H9 (cell line): ENCODE measurements at places on chromosomes 16 and 17.

- no peak for DNase-seq
Observed at GRCh38 chr16:12289175-12290063, 312.9 kb downstream of the SNX29 start.

GRCh38 chr17:58006560-58006923 is 504 bp downstream of the SRSF1 start:
- DNase-seq: peak; percentile 66

- peak; percentile 67 for DNase-seq
Observed at GRCh38 chr16:27972500-27972899, 91.0 kb downstream of the GSG1L start.

DNA sequence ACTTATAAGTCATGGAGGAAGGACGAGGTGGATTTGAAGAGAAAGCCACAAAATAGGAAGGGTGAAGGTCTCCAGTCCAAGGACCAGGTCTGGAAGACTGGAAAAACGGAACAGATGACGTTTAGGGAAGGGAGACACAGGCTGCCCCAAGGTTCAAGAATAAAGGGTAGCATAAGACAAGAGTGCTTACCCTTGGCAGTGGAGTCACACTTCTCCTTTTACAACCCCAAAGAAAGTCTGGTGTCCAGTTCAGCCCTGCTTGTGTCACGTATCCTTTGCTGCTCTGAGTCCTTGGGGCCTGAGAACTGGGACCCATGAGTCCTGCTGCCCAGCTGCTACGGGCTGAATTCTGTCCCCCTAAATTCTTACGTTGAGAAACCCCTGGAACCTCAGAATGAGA is 13.0 kb upstream of the GGA2 start:
- no peak for DNase-seq

GRCh38 chr17:78654325-78654724 is 77.1 kb upstream of the DNAH17 start:
- DNase-seq: no peak

DNA sequence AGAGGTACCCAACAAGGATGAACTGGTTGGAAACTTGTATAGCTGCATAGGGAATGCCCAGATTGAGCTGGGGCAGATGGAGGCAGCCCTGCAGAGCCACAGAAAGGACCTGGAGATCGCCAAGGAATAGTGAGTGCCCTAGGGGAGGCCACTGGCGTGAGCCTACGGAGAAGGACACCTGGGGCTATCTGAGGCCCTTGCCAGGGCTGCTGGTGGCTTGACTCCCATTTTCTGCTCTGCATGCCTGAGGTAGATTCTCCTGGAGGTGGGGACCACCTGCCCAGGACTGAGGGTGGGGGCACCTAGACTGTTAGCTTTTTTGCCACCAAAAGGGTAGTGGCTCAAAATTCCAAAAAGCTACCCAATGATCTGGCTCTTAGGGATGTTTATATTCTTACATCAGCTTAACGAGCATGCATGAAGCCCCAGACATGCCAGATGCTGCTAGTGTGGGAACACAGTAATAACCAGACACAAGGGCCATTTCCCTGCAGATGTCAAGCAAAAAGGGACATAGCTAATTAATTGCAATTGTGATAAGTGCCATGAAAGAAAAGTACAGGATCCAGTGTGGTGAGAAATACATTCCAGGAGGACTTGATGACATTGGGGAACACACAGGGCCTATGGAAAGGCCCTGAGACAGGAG is 8.8 kb downstream of the ODAD4 start:
- no peak for DNase-seq

GRCh38 chr17:76635659-76636360 is 7.7 kb downstream of the ST6GALNAC1 start:
- DNase-seq: no peak
